Natural killer cell treated with Interleukin-12 subunit alpha and Interleukin-12 subunit beta and Interleukin-15 and Interleukin-18, amount 100 ng/mL, for 72 hours (primary cell): ENCODE measurements at places on chromosomes 2 and 18. TPM values are rescaled to one million over a fixed set of nuclear protein-coding genes. Genes with fewer than 3 reads are reported as not detected.
A peak's percentile ranks its signal among the peaks of the same experiment; 100 is the strongest.

DNA sequence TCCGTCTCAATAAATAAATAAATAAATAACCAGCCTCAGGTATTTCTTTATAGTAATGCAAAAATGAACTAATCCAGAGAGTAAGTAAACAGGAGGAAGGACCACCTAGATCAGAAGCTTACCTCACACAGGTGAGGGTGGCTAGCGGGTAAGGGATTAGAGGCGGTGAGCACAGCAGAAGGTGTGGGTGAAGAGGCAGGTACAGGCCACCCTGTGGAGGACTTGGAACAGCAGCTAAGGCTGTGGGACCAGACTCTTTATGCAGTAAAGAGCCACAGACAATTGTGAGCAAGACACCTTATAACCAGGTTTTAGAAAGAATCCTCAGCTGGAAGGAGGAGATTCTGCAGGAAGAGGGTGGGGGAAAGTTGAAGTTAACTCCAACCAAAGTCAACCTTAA, 34.2 kb upstream of the TTR start:
- H3K27me3 ChIP-seq: peaks cover 28% of the 10 kb centered on the region
- no peak for DNase-seq
- H3K4me1 ChIP-seq: no peaks in the 10 kb centered on the region
- H3K36me3 ChIP-seq: no peaks in the 10 kb centered on the region
- peak overlapping the region; percentile 56 for H3K27ac ChIP-seq

DNA sequence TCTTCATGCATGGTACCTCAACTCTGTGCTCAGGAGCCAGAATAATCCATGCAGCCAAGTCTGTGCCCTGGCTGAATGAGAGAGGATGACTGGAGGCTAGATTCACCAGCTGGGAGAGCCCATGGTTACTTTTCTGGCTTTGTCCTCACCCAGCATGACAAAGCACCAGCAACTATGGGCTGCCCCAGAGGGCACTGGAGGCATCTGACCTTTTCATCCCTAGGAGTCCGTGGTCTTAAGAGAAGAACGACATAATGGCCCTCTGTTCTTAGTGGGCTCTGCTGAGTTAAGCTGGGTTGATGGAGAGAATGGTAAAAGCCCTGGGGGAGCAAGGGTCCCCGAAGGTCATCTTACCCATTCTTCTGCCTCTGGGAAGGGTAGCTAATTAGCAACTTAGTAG, 54.6 kb upstream of the TNP1 start:
- no peak overlapping the region for H3K4me3 ChIP-seq
- H3K36me3 ChIP-seq: no peaks in the 10 kb centered on the region
- DNase-seq: no peak
- H3K27ac ChIP-seq: no peak overlapping the region

DNA sequence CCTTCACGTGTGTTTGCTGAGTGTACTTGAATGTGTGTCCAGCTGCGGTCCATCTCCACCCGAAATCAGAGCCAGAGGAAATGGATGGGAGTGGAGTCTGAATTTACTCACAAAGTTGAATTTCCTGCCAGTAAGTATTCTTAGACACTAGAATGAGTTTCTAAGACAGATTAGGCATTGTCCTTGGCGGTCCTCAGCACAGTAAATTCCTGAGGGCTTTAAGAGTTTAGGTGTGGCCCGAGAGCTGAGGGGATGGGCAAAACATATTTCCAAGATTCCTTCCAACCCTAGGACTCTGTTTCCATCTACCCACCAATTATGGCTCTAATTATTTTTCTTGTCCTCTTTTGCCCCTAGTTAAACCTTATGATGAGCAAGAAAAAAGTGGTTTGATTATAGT, 90.3 kb upstream of the PHLPP1 start:
- no peak overlapping the region for H3K27ac ChIP-seq
- H3K36me3 ChIP-seq: no peaks in the 10 kb centered on the region
- peaks cover 9% of the 10 kb centered on the region for H3K27me3 ChIP-seq
- no peak for DNase-seq

DNA sequence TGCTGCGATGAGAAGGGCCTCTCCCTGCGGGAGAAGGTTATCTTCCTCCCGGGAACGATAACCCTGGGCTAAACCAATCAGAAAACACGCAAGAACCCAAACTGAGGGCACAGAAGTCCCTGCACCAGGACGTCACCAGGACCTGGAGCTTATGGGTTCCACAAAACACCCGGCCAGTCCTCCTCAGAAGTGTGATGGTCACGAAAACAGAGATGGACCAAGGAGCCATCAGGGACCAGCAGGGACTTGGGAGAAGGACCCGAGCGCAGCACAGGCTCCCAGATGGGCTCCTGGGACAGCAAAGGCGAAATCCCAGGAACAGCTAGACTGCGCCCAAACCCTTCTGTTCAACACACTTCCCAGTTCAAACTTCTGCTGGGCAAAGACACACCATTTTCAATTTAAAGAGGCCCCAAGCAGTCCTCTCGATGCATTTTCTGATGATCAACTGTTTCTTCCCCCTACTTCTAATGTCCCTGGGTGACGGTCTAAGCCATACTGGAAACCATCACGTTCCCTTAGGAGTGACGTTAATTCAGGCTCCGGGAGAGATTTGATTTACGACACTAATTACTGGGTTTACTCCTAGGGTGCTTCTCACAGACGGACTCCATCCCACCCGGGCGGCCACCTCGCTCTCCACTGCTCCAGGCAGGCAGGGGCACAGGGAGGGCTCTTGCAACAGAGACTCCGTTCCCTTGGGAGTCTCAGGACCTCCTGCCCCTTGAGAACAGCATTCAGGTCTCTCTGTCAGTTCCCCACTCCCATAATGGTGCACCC, 29.2 kb downstream of the ZNF516 start:
- no peak overlapping the region for H3K4me3 ChIP-seq
- DNase-seq: no peak
- H3K27me3 ChIP-seq: no peaks in the 10 kb centered on the region
- peaks cover 38% of the 10 kb centered on the region for H3K4me1 ChIP-seq
- H3K36me3 ChIP-seq: no peaks in the 10 kb centered on the region
- peak overlapping the region; percentile 83 for H3K27ac ChIP-seq

DNA sequence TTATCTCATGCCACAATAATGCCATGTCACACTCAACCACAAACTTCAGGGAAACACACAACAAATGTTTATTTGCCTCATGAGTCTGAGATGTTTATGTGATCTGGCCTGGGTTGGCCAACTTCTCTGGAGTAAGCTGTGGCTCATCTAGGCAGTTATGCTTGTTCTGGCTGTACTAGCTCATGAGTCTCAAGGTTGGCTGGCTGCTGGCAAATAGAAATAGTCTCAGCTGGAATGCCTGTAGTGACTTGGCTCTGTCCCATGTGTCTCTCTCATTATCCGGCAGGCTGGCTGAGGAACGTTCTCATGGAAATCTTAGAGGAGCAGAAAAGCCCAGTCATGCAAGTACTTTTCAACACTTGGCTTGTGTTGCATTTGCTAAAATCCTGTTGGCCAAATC, 234.9 kb upstream of the CDH2 start:
- DNase-seq: no peak
- H3K36me3 ChIP-seq: no peaks in the 10 kb centered on the region
- H3K27ac ChIP-seq: no peak overlapping the region
- H3K27me3 ChIP-seq: no peaks in the 10 kb centered on the region
- H3K4me3 ChIP-seq: no peak overlapping the region
- H3K4me1 ChIP-seq: no peaks in the 10 kb centered on the region

DNA sequence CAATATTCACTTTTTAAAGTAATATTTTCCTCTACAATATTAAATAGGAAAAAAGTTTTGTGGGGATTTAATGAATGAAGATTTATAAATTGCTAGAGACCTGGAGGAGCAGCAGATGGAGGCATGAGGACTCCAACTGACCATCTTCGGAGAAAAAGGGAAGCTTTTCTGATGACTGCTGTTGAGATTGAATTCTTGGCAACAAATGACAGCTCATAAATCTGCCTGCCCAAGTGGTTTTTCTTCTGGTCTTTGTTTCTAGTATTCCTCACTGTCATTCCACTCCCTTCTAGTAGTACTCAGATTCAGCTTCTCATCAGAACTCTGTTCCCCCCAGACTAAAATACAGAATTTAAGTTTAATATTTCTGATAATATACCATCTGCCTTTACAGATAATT, 157.0 kb downstream of the EML6 start:
- no peak overlapping the region for H3K4me3 ChIP-seq
- H3K27ac ChIP-seq: no peak overlapping the region
- no peaks in the 10 kb centered on the region for H3K36me3 ChIP-seq
- DNase-seq: no peak
- peaks cover 3% of the 10 kb centered on the region for H3K27me3 ChIP-seq
- no peaks in the 10 kb centered on the region for H3K4me1 ChIP-seq

The IL1R1 gene
- total RNA-seq: 0.19 TPM

The GAREM1 gene
- total RNA-seq: not detected

The LANCL1 gene
- 19.2 TPM for total RNA-seq
